ENCODE measurements at places on chromosomes 4 and X. TPM values are rescaled to one million over a fixed set of nuclear protein-coding genes. Genes with fewer than 3 reads are reported as not detected.

UCP1 gene
- not detected for total RNA-seq

FMR1 gene
- 56.1 TPM for total RNA-seq

VEGFC gene
- total RNA-seq: 0.13 TPM

MCF2 gene
- total RNA-seq: 0.92 TPM

FGD1 gene
- total RNA-seq: 0.09 TPM

PPM1K gene
- total RNA-seq: 80.6 TPM

MSX1 gene
- not detected for total RNA-seq

RAB40A gene
- not detected for total RNA-seq

NEUROG2 gene
- total RNA-seq: not detected

FAM53A gene
- total RNA-seq: 1.4 TPM

PABPC1L2B gene
- total RNA-seq: not detected

ZNF827 gene
- 18.2 TPM for total RNA-seq

HSFX4 gene
- total RNA-seq: not detected

OPN1MW2 gene
- total RNA-seq: not detected

SHISA3 gene
- total RNA-seq: not detected

GSPT2 gene
- 9.8 TPM for total RNA-seq

USP17L20 gene
- total RNA-seq: not detected

TBC1D25 gene
- 27.4 TPM for total RNA-seq

ASIC5 gene
- not detected for total RNA-seq

NEK1 gene
- 18.2 TPM for total RNA-seq

MAGEA12 gene
- 0.13 TPM for total RNA-seq

COX7B2 gene
- not detected for total RNA-seq

UGT2B17 gene
- 0.35 TPM for total RNA-seq

SOWAHB gene
- not detected for total RNA-seq

CCSER1 gene
- total RNA-seq: 0.54 TPM

SMIM31 gene
- total RNA-seq: not detected

LRP2BP gene
- total RNA-seq: 0.51 TPM

GBA3 gene
- not detected for total RNA-seq

TMPRSS11A gene
- total RNA-seq: not detected

PLK4 gene
- 1.7 TPM for total RNA-seq

RTL3 gene
- total RNA-seq: not detected

IBSP gene
- not detected for total RNA-seq

ZNF81 gene
- total RNA-seq: 14.3 TPM

NKX3-2 gene
- total RNA-seq: not detected

CNGA1 gene
- total RNA-seq: not detected

S100G gene
- total RNA-seq: not detected

PGAM4 gene
- total RNA-seq: not detected

SPANXN2 gene
- total RNA-seq: not detected

SPANXN3 gene
- not detected for total RNA-seq

MAP3K15 gene
- total RNA-seq: 0.09 TPM

All from T-cell (primary cell).